ENCODE measurements at places on chromosomes 6 and 20. TPM values are rescaled to one million over a fixed set of nuclear protein-coding genes. Genes with fewer than 3 reads are reported as not detected.

The RSPH4A gene
- 0.52 TPM for polyA plus RNA-seq

The LRRC73 gene
- polyA plus RNA-seq = 0.16 TPM

The PCK1 gene
- polyA plus RNA-seq = 0.24 TPM

The ANKEF1 gene
- polyA plus RNA-seq = 1.2 TPM

The SLPI gene
- polyA plus RNA-seq = not detected

The HDAC2 gene
- polyA plus RNA-seq = 138 TPM

The HLA-DRB1 gene
- 9.4 TPM for polyA plus RNA-seq

The PNPLA1 gene
- polyA plus RNA-seq = 0.06 TPM

The NOX3 gene
- not detected for polyA plus RNA-seq

The RAB32 gene
- polyA plus RNA-seq = 11.9 TPM

The TREML1 gene
- 0.38 TPM for polyA plus RNA-seq

The HLA-DPA1 gene
- 15.1 TPM for polyA plus RNA-seq

The BPIFB4 gene
- polyA plus RNA-seq = 0.29 TPM

The STK38 gene
- 25.7 TPM for polyA plus RNA-seq

The MLIP gene
- polyA plus RNA-seq = 69.5 TPM

The COL21A1 gene
- polyA plus RNA-seq = 101 TPM

The TMC2 gene
- polyA plus RNA-seq = 0.10 TPM

The PRSS35 gene
- 18.8 TPM for polyA plus RNA-seq

The GSTA1 gene
- not detected for polyA plus RNA-seq

The PAX1 gene
- 1.9 TPM for polyA plus RNA-seq

The PRRT1 gene
- polyA plus RNA-seq = 1.3 TPM

The LAMA4 gene
- 135 TPM for polyA plus RNA-seq

The MYBL2 gene
- 12.1 TPM for polyA plus RNA-seq

The FAM184A gene
- 13.0 TPM for polyA plus RNA-seq

The PGBD1 gene
- 7.1 TPM for polyA plus RNA-seq

The IL17F gene
- not detected for polyA plus RNA-seq

The DACT2 gene
- 1.6 TPM for polyA plus RNA-seq

The TP53RK gene
- 9.9 TPM for polyA plus RNA-seq

The GPLD1 gene
- polyA plus RNA-seq = 2.5 TPM

The LGSN gene
- not detected for polyA plus RNA-seq

The SMPDL3A gene
- 12.8 TPM for polyA plus RNA-seq

The C6orf58 gene
- polyA plus RNA-seq = 0.77 TPM

The CNR1 gene
- 0.32 TPM for polyA plus RNA-seq

The PMEPA1 gene
- 25.8 TPM for polyA plus RNA-seq

The EYA2 gene
- 1.5 TPM for polyA plus RNA-seq

The MICB gene
- 1.1 TPM for polyA plus RNA-seq

The ECT2L gene
- polyA plus RNA-seq = 0.29 TPM

The FGD2 gene
- 3.8 TPM for polyA plus RNA-seq

The TAB2 gene
- 54.6 TPM for polyA plus RNA-seq

The ZBTB46 gene
- polyA plus RNA-seq = 18.1 TPM

The SPO11 gene
- polyA plus RNA-seq = not detected

The CTCFL gene
- polyA plus RNA-seq = 0.22 TPM

The THBD gene
- 4.8 TPM for polyA plus RNA-seq
